Ascending aorta (tissue), 2 donors: ENCODE measurements at places on chromosomes 12 and 14.

DNA sequence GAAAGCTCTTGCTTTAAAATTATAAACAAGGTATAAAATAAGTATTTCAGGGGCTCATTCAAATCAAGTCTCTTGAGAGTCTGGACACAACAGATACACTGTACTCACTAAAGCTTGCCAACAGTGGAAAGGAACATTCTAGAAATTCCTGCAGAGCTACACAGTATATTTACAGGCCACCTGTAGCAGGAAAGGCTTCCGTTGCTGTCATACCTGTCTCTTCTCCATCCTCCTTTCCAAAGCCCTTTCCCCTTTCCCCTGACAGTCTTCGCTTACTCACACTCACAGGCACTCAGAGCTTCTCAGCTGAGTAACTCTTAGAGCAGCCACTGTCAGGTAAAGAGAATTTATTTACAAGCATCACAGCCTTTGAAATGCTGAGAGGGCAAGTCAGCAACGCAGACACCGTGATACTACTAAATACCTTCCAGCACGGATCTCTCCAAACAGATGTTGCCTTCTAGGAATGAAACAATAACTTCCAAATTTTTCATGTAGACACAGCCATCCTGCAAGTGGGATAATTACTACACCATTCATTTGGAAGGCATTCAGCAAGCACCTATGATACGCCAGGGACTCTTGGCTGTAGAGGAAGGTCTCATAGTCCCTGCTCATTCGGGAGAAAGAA lies 167.9 kb downstream of the FOXN3 start:
- no peaks in the 10 kb centered on the region for H3K36me3 ChIP-seq
- peak; percentile 22 for DNase-seq
- H3K4me1 ChIP-seq, result no peaks in the 10 kb centered on the region
- no peak overlapping the region for H3K27ac ChIP-seq
- no peak overlapping the region for H3K4me3 ChIP-seq

- no peaks in the 10 kb centered on the region for H3K4me1 ChIP-seq
- H3K4me3 ChIP-seq, result no peak overlapping the region
- H3K36me3 ChIP-seq, result no peaks in the 10 kb centered on the region
Observed at GRCh38 chr12:132175496-132176384, 31.5 kb downstream of the NOC4L start.

GRCh38 chr12:50715174-50715573 lies 48.7 kb upstream of the ATF1 start:
- no peaks in the 10 kb centered on the region for H3K27me3 ChIP-seq
- DNase-seq, result no peak
- H3K27ac ChIP-seq, result no peak overlapping the region
- H3K36me3 ChIP-seq, result peaks cover 18% of the 10 kb centered on the region

GRCh38 chr12:26255893-26256645 lies 60.7 kb downstream of the SSPN start:
- no peak overlapping the region for H3K4me3 ChIP-seq
- H3K4me1 ChIP-seq, result no peaks in the 10 kb centered on the region
- H3K27ac ChIP-seq, result no peak overlapping the region
- no peaks in the 10 kb centered on the region for H3K36me3 ChIP-seq
- no peak for DNase-seq

DNA sequence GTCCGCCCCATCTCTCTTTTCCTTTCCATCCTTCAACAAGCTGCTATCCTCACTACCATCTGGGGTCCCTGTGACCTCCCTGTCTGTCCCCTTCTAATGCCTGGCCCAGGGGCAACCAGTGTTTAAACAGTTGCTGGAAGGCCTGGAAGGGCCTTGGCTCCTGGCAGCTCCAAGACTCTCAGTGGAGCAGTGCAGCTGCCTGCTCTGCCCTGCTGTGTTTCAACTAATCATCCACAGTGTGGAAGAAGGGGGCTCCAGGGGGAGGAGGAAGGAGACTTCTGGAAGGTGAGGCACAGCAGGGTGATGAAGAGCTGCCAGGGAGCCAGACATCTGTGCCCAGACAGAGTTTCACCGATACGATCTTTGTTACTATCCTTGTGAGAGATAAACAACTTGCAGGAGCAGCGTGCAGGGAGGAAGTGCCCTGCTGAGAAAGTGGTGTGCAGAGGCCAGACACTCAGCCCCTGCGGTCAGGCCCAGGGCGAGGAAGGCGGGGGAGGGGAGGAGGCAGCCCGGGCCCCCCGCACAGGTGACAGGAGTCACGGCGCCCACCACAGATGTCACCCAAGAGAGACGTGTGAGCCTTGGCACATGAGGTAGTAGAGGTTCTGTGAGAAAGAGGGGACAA lies 1061.8 kb downstream of the BCL11B start:
- no peak overlapping the region for H3K27ac ChIP-seq
- no peaks in the 10 kb centered on the region for H3K27me3 ChIP-seq
- no peaks in the 10 kb centered on the region for H3K4me1 ChIP-seq
- no peaks in the 10 kb centered on the region for H3K36me3 ChIP-seq
- no peak overlapping the region for H3K4me3 ChIP-seq
- no peak for DNase-seq

DNA sequence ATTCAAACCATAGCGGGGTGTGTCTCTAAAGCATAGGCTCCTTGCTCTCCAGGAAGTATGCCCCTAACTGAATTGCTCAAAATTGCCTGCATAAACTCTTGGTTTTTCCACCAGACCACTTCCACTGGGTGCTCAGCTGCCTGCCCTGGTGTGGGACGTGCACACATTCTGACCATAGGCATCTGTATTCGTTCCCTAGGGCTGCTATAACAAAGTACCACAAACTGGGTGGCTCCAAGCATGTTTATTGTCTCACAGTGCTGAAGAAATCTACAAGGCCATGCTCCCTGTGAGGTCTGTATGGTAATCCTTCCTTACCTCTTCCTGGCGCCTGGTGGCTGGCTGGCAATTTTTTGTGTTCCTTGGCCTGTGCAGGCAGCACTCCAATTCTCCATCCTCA lies 16.4 kb upstream of the GALNT6 start:
- H3K27me3 ChIP-seq, result no peaks in the 10 kb centered on the region
- no peak overlapping the region for H3K4me3 ChIP-seq
- H3K27ac ChIP-seq, result no peak overlapping the region
- H3K4me1 ChIP-seq, result no peaks in the 10 kb centered on the region
- H3K36me3 ChIP-seq, result no peaks in the 10 kb centered on the region
- DNase-seq, result no peak

GRCh38 chr12:123364532-123365024 lies at the start of gene SBNO1:
Gene SBNO1, minus strand, starts transcription at chr12:123364847. Its CDS starts 14,406 bp downstream, at chr12:123350441.
- peak within 1 kb of the TSS; percentile 92 for H3K27ac ChIP-seq
- H3K27me3 ChIP-seq, result no peaks in the 10 kb centered on the region
- DNase-seq, result no peak
- H3K36me3 ChIP-seq, result no peaks in the 10 kb centered on the region
- peaks cover 4% of the 10 kb centered on the region for H3K4me1 ChIP-seq
- H3K4me3 ChIP-seq, result peak within 1 kb of the TSS; percentile 89

GRCh38 chr12:49741882-49742620 lies 694 bp downstream of the TMBIM6 start:
- peaks cover 4% of the 10 kb centered on the region for H3K36me3 ChIP-seq
- peak overlapping the region; percentile 97 for H3K27ac ChIP-seq
- peak; percentile 79 for DNase-seq
- H3K4me1 ChIP-seq, result peaks cover 21% of the 10 kb centered on the region
- H3K27me3 ChIP-seq, result no peaks in the 10 kb centered on the region
- H3K4me3 ChIP-seq, result peak overlapping the region; percentile 72

DNA sequence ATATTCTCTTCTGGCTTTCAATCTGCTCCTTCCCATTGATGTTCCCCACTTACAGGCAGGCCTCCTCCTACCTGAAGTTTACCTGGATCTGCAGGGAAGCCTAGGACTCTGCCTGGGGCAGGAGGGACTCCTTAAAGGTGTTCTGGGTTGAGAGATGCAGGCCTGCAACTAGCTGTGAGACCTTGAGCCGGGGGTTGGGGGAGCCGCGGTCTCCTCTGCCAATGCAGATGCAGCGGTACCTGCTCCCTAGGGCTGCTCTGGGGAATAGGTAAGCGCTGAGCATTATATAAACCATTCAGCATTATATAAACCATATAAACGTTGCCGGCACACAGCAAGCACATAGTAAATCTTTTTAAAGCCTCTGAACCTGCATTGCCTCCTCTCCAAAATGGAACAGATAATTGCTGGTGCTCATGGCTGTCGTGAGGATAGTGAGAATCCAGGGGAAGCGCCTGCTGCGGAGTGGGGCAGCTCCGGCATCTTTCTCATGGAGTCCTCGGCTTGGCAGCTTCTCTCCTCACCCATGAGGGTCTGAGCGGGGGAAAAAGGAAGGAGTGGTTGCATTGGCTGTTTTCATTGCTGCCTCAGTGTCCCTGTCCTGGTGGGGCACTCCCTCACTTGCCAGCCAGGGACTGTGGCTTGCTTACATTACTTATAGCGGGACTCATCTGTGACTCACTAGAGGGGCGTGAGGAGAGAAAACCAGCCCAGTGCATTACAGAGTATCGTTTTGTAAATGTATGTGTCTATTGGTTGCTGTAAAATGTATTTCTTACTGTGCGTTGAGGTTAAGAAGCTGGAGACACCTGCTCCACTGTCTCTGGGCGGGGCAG lies 12.5 kb upstream of the KRT80 start:
- H3K27me3 ChIP-seq, result no peaks in the 10 kb centered on the region
- H3K27ac ChIP-seq, result peak overlapping the region; percentile 19
- no peaks in the 10 kb centered on the region for H3K4me1 ChIP-seq
- H3K36me3 ChIP-seq, result no peaks in the 10 kb centered on the region
- DNase-seq, result no peak
- no peak overlapping the region for H3K4me3 ChIP-seq
